Cortex of kidney (tissue), 1 donor: ENCODE measurements at places on chromosomes 2 and 18.

- DNase-seq: no peak
Measured at GRCh38 chr2:94958245-94958644, 67.3 kb upstream of the MAL start.

DNA sequence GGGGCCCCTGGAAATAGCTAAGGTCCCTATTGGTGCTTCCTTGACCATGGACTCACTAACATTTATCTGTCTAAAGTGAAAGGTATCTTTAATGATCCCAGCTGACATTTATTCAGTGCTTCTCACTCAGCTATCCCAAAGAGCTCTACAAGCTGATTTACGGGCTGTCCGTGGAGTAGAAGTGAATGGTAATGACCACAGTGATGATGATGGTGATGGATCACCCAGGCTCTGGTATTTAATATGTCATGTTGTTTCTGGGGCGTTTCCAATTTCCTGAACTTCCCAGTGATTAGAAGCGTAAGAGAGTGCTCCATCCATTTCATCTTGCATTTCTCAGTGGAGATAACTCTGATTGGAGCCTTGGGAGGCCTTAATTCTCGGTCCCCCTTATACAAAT is 304.3 kb downstream of the HRH4 start:
- DNase-seq: no peak

DNA sequence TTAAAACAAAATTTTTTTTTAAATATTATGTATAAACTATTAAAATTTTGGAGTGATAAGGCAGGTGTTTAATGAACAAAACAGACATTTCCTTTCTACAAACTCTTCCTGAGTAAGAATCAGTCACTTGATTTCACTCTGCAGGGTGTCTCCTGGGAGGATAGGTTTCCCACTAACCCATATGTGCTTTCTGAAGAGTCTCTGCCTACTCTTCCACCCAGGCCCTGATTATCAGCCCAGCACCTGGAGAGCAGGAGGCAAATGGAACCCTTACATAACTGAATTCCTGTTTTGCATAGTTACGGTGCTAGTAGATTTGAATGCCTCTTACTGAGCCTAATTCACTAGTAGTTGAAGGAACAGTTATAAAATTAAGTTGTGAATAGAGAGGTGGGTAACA is 1718.6 kb downstream of the SUCLG1 start:
- no peak for DNase-seq

DNA sequence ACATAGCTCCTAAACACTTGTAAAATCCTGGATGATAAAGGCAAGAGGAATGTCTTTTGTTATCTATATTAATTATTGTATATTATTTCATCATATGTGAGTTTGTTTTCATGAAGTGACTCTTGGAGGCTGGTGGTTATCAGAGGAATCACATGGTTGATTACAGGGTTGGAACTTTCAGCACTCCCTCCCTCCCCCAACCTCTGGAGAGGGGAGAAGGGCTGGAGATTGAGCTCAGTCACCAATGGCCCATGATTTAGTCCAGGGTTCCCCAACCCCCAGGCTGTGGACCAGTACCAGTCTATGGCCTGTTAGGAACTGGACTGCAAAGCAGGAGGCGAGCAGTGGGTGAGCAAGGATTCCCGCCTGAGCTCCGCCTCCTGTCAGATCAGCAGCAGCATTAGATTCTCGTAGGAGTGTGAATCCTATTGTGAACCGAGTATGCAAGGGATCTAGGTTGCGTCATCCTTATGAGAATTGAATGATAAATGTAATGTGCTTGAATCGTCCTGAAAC is 37.7 kb downstream of the FBXO48 start:
- no peak for DNase-seq

DNA sequence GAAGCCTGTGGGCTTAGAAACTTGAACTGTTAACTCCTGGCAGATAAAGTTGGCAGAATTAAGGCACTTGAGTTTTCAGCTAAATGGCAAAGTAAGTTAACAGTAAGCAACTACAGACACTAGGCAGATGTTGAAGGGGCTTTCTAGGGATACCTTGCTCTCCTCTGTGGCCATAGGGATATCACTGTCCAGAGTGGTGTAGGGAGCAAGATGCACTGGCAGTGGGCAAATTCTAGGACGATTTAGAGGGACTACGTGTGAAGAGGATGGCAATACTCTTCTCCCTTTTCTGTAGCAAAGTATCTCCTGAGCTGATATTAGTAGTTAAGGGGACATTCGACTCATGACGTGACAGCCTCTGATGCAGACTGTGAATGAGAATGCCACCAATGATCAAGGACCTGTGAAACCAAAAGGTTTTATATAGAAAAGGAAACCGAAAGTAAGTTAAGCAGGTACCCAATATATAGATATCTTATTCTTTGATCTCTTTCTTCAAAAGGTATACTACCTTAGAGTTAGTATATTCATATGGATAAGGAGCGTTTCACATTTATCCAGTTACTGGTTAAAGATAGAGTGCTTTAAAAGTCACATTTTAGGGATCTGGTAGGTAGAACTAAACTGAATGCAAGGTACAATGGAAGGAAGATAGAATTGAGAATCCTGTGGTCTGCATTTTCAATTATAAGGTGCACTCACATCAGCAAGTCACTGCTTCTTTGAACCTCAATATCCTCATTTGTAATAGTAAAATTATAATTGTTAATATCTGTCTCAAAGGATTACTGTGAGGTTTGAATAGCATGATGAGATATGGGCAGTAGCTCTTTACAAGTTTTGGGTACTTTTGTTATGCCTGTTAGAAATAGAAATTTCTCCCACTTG is 106.4 kb downstream of the KCNH7 start:
- no peak for DNase-seq

DNA sequence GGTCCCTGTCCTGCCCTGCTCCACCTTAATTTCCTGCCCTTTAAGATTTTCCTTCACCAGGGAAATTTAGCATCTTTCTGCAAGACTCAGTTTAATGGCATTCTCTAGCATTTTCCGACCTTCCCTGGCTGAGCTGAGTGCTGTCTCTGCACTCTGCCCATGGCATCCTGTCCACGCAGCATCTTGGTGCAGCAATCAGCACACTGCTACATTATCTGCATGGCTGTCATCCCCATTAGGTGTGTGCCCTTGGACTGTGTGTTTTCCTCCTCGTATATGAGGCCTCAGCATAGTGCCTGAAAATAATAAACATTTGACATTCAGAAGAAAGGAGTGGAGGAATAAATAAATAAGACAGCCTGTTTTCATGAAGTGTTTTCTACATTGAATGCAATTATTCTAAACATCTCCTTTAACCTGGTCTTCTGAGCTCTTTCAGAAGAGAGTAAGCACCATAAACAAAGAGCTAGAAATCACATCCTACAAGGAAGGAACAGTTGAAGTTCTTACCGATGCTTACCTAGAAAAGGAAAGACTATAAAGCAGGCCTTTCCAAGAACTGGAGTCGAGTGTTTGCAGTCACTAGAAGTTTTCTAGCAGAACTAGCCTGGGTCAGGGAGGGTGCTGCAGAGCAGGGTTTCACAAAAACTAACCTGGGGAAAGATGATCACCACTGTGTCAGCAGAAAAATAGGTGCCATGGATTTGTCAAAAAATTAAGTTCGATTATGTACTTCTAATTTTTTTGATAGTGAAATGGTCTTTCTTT is 131.4 kb upstream of the ITGB6 start:
- DNase-seq: no peak

GRCh38 chr2:129469871-129470270 is 509.6 kb upstream of the RAB6C start:
- DNase-seq: no peak

DNA sequence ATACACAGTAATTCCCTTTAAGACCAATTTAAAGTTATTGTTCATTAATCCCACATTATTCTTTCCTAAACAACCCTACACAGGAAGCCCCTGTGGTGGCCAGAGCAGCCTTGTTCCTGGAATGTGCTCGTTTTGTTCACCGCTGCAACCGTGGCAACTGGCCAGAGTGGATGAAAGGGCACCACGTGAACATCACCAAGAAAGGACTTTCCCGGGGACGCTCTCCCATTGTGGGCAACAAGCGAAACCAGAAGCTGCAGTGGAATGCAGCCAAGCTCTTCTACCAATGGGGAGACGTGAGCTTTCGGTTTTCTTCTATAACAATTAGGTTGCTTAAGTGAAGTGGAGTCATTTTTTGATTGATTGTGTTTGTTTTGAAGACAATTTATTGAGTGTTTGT is 101.0 kb downstream of the UNC80 start:
- no peak for DNase-seq

GRCh38 chr2:218898109-218898878 is 17.6 kb downstream of the WNT10A start:
- no peak for DNase-seq

DNA sequence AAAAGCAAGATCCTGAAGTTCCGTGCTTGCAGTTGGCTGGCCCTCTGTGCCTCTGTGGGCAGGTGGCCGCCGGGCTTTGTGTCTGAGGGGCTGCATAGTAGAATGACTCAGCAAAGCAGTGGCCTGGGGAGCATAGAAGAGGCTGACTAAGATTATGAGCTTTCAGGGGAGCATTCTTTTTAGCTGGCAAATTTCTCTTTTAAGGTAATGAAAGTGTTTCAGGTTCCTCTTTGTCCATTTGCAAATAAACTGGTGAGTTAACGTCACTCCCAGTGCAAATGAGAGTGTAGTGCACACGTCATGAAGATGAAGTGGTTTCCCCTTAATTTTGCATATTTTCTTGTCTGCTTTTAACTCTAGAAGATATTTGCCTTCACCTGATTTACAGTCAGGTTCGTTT is 98.6 kb downstream of the BCL2L11 start:
- DNase-seq: no peak

DNA sequence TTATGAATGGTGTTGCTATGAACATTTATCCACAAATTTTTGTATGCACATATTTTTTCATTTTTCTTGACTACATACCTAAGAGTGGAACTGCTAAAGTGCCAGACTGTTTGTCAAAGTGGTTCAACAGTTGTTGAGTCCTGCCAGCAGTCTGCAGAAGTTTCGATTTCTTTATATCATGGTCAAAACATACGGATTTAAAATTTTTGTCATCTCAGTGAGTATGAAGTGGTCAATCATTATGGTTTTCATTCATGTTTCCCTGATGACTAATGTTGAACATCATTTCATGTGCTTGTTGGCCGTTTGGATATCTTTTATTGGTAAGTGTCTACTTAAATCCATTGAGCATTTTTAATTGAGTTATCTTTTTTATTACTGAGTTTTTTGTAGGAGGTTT is 39.2 kb downstream of the CCDC138 start:
- DNase-seq: no peak

- no peak for DNase-seq
Measured at GRCh38 chr2:218781691-218782527, at the start of gene CYP27A1. Gene CYP27A1, plus strand, starts transcription at chr2:218782147. Its CDS starts 36 bp downstream, at chr2:218782183.

DNA sequence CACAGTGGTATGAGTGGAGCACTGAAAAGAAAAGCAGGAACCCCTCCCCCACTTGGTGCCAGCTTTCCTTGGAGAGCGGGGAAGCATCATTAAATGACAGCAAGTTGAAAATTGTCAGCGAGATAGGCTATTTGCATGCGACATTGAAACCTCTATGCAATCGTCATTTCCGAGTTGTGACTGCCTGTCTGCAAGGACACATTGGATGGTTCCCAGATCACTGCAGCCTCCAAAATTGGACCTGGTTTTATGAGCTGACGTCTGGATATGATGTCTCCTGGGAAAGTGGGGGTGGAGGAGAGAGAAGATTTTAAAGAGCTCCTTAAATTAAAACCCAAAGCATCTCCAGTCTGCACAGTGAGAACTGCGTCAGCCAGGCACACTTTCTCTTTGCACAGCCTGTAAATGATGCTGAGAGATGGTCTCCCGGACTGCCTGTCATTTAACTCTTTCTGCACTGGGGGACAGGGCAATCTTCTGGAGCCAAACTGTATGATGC is 57.8 kb upstream of the KIF5C start:
- no peak for DNase-seq

DNA sequence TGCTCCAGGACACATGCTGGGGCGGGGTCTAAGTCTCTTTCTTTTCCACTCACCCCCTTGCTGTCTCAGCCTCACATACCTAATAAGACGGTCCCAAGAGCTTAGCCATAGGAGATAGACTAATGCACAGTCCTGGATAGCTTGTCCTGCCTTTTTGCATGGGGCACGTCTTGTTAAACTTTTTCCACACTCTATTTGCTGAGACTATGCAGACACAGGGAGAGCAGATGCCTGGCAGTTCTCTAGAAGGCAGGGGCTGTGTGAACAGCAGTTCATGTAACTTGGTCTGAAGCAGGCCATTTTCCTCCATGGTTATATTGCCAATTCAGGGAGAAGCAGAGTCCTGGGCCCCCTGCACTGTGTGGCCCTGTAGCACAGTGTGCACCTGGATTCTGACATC is 142.1 kb downstream of the SEPTIN10 start:
- DNase-seq: no peak

DNA sequence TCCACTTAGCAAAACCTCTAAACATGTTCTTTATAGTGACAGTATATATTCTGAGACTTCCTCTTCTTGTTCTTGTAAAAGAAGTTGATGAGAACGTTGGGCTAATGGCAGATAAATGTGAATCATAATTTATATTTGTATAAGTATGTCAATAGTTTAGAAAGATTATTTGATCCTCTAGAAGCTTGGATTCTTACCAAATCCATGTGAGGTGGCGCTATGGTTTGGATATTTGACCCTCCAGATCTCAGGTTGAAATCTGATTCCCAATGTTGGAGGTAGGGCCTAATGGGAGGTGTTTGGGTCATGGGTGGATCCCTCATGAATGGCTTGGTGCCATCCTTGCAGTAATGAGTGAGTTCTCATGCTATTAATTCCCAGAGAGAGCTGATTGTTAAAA is 29.8 kb upstream of the SCN1A start:
- DNase-seq: no peak

DNA sequence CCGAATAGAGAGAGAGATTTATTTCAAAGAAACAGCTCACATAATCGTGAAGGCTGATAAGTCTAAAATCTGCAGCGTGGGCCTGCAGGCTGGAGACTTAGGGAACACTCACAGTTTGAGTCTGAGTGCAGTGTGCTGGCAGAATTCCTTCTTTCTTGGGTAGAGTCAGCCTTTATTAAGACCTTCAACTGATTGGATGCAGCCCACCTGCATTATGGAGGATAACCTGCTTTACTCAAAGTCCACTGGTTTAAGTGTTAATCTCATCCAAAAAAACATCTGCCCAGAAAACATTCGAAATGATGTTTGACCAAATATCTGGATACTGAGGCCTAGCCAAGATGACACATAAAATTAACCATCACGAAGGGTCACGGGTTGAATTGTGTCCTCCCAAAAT is 16.3 kb downstream of the PROC start:
- no peak for DNase-seq

DNA sequence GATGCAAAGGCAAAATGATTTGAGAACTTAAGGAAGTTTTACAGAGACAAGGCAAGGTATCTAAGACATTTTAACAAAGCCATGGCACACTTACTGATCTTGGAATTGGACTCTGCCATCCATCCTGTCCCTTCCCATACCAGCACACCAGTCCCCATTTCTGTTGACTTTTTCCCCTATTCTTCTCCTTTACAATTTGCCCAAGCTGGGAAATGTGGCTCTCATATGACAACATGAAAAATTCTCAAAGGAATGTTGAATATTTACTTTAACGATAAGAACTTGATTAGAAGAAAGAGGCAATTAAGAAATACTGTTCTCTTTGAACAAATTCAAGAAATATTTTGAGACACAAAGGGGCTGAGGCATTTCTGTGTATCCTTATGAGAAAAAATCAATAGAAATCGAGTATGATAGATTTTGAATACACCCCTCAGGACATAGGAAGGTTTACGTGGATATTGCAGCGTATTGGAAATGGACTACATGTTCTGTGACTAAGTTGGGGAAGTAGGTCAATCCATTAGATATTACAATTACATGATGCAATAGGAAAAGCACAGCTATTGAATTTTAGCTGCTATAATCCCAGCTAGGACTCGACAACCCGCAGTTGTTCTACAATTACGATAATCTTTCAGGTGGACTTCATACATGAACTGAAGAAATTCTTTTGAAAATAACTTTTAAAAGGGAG is 201.6 kb downstream of the TRIB2 start:
- no peak for DNase-seq

GRCh38 chr2:55357927-55358326 is 61.7 kb downstream of the CCDC88A start:
- DNase-seq: no peak
